PC-9 (cell line): ENCODE measurements at places on chromosomes 16 and 17.

GRCh38 chr16:85089525-85089924 lies 22.7 kb downstream of the CIBAR2 start:
- DNase-seq = no peak

DNA sequence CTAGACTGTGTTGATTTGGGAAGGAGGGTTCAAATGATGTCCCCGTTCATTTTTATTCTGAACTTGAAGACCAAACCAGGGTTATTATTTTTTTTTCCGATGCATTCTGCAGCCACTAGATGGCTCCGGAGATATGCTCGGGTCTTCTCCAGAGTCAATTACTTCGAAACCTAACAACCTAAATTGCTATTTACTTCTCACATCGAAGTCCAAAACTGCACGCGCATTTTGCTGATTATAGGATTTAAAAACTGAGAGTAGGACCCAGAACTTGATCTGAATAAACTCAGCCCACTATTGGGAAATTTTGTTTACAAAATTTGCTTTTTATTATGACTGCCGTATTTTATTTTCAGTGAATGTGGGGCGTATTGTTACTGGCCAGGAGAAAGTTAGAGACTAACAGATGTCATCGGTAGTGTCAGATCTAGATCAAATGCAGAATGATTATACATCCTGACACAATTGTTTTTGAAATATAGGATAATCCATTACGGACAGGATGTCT lies 263.8 kb downstream of the HS3ST3A1 start:
- DNase-seq = no peak

DNA sequence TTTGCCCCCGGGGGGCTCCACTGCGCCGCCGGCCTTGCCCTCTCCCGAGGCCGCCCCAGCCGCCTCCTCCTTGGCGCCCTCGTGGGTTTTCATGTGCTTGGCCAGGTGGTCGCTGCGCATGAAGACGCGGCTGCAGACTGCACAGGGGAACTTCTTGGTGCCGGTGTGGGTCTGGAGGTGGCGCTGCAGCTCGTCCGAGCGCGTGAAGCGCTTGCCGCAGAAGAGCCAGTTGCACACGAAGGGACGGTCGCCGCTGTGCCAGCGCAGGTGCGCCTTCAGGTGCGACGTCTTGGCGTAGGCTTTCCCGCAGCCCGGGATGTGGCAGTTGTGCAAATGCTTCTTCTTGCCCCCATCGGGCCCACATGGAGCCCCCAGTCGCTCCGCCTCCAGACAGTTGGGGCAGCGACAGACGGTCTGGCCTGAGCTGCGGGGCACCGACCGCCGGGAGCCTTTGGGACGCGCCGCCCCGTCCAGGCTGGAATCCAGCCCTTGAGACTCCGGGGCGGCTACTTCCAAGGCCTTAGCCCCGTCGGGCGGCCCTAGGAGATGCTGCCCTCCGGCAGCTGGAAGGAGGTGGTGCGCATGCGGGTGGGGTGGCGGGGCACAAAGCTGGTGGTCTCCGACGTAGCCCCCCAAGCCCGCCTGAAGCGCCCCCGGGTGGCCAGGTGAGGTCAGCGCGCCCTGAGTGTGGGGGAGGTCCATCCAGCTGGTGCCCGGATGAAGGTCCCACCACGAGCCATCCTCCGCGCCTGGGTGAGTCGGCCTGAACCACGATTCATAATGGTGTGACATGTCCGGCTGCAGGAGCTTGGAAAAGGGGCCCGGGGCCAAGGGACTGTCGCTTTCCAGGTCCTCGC lies 3.4 kb downstream of the SP6 start:
- DNase-seq = no peak

GRCh38 chr16:54928016-54928356 lies 2.7 kb upstream of the IRX5 start:
- peak; percentile 38 for DNase-seq

DNA sequence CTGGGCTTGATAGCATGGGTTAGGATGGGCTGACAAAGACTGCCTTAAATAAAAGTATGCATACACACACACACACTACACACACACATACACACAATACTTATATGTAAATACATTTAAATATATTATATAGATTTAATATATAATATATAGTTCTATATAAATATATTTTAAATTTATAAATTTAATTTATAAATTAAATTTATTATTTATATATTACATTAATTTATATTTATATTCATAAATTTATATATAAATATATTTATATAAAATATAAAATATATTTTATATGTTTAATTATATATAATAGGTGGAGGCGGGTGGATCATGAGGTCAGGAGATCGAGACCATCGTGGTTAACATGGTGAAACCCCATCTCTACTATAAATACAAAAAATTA lies 83.2 kb downstream of the CDH13 start:
- DNase-seq = no peak
